Mesothelial cell of epicardium (in vitro differentiated cells): ENCODE measurements at places on chromosomes 5 and 9. TPM values are rescaled to one million over a fixed set of nuclear protein-coding genes. Genes with fewer than 3 reads are reported as not detected.

DNA sequence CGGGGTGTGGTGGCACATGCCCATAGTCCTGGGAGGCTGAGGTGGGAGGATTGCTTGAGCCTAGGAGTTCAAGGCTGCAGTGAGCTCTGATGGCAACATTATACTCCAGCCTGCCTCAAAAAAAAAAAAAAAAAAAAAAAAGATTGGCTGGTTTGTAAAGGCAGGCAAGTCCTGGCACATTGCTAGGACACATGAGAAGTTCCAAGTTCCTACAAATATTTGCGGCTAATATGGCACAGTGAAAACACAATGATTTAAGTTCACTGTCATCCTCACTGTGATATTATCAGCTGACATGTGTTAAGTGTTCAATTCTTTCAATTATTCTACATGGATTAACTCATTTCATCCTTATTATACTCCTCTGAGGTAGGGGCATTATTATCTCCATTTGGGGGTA is 20.1 kb downstream of the TMEM268 start:
- H3K4me3 ChIP-seq = no peak overlapping the region
- no peak overlapping the region for H3K27ac ChIP-seq
- no peaks in the 10 kb centered on the region for H3K4me1 ChIP-seq
- peaks cover 35% of the 10 kb centered on the region for H3K36me3 ChIP-seq
- H3K27me3 ChIP-seq = no peaks in the 10 kb centered on the region

GRCh38 chr9:81801190-81801589 is 111.8 kb upstream of the TLE1 start:
- H3K27ac ChIP-seq = no peak overlapping the region
- DNase-seq = no peak
- H3K36me3 ChIP-seq = no peaks in the 10 kb centered on the region

- no peak for DNase-seq
- no peak overlapping the region for H3K27ac ChIP-seq
- H3K27me3 ChIP-seq = no peaks in the 10 kb centered on the region
- no peak overlapping the region for H3K4me3 ChIP-seq
These were observed 86.3 kb upstream of the SLC12A2 start for GRCh38 chr5:127997201-127997704.

- peaks cover 34% of the 10 kb centered on the region for H3K27me3 ChIP-seq
- no peak for DNase-seq
- H3K4me1 ChIP-seq = peaks cover 2% of the 10 kb centered on the region
- no peak overlapping the region for H3K27ac ChIP-seq
These were observed 36.7 kb upstream of the KCNIP1 start for GRCh38 chr5:170466988-170467707.

- no peaks in the 10 kb centered on the region for H3K36me3 ChIP-seq
- H3K4me3 ChIP-seq = no peak overlapping the region
- H3K27me3 ChIP-seq = peaks cover 39% of the 10 kb centered on the region
- no peak overlapping the region for H3K27ac ChIP-seq
These were observed 7.3 kb upstream of the PTGER4 start for GRCh38 chr5:40672425-40672824.

DNA sequence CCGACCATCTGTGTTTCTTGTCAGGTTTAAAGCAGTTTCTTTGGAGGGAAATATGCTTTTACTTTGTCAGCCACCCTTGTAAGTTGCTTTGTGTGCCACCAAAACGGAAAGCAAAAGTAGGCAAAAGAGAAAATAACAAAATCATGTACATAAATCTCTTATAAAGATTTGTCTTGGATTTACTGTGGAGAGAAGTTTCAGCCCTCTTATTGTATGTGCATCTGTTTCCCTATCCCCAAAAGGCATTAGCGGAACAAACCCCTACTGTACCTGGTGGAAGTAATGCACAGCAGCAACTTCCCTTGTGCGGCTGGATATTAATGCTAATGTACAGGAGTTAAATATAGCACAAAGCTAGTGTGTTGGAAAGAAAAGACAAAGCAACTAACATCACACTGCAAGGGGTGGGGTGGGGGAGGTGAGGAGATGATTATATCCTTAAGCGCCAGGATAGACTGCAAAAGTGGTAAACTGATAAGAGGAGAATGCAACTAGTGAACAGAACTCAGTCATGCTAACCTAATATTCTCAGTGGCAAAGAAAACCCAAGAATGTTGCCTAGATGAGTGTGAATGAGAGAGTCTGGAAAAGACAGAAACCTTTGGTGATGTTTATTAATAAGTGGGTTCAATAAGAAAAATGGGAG is 396.5 kb upstream of the MEF2C start:
- no peak for DNase-seq
- no peak overlapping the region for H3K27ac ChIP-seq
- no peaks in the 10 kb centered on the region for H3K36me3 ChIP-seq
- no peaks in the 10 kb centered on the region for H3K27me3 ChIP-seq

- no peaks in the 10 kb centered on the region for H3K27me3 ChIP-seq
- DNase-seq = no peak
- H3K27ac ChIP-seq = no peak overlapping the region
- no peaks in the 10 kb centered on the region for H3K36me3 ChIP-seq
- H3K4me1 ChIP-seq = peaks cover 17% of the 10 kb centered on the region
These were observed 4.6 kb downstream of the ADAMTSL2 start for GRCh38 chr9:133538851-133539833.

Gene ECM2
- 0.16 to 0.20 TPM in 2 of 3 replicates, not detected in the other for total RNA-seq

GRCh38 chr5:15522187-15522520 is 22.2 kb downstream of the FBXL7 start:
- H3K4me1 ChIP-seq = peaks cover 39% of the 10 kb centered on the region
- H3K27ac ChIP-seq = peak overlapping the region; percentile 40
- no peak overlapping the region for H3K4me3 ChIP-seq
- DNase-seq = no peak
- H3K36me3 ChIP-seq = peaks cover 31% of the 10 kb centered on the region

GRCh38 chr5:175354964-175355363 is 89.0 kb downstream of the DRD1 start:
- no peaks in the 10 kb centered on the region for H3K36me3 ChIP-seq
- DNase-seq = no peak
- H3K4me1 ChIP-seq = peaks cover 2% of the 10 kb centered on the region
- H3K27ac ChIP-seq = no peak overlapping the region

DNA sequence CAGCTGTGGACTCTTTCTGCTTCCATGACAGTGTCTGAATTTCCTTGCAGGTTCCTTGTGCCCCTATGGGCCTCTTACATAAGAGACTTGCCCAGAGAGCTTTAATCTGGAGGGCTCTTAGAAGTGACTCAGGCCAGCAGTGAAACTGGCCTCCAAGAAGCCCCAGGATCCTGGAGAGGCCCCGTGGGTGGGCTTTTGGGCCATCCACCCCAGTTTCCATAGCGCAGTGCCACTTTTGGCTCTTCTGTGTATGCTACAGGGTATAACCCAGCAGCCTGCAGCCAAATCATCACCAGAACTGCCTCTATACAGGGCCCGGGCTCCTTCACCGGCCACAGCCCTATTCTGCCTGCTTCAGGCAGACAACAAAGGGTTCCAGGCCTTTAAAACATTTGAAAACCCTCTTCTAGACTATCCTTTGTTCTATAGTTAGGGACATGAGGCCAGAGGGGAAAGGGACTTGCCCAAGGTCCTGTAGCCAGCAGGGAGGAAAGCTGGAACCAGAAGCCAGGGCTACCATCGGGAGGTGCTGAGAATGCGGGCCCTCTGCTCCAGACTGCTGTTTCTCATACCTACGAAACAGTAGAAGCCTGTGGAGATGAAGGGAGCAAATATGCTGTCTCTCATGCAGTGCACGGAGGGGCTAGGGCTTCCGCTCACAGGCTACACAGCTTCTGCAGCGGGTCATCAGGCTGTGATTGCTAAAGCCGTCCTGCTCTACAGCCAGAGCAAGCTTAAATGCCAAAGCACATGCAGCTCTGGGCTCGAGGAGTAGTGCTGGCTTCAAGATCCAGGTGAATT is 18.0 kb downstream of the SH3PXD2B start:
- no peaks in the 10 kb centered on the region for H3K36me3 ChIP-seq
- H3K4me1 ChIP-seq = peaks cover 18% of the 10 kb centered on the region
- H3K27me3 ChIP-seq = no peaks in the 10 kb centered on the region
- H3K27ac ChIP-seq = peak overlapping the region; percentile 79
- no peak overlapping the region for H3K4me3 ChIP-seq
- DNase-seq = no peak

DNA sequence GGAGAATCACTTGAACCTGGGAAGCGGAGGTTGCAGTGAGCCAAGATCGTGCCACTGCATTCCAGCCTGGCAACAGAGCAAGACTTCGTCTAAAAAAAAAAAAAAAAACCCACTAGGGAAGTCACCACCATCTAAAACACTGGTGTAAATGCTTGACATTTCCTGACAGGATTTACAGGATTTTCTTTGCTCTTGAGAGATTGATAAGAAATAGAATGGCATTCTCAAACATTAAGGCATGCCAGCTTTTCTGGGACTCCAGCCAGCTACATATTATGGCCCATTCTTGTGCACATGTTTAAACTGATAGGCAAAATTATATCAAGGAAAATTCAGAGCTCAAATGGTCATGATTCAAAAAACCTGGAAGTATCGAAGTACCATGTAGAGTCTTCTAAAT is 28.7 kb downstream of the GTF3C4 start:
- H3K36me3 ChIP-seq = peaks cover 13% of the 10 kb centered on the region
- H3K4me3 ChIP-seq = no peak overlapping the region

DNA sequence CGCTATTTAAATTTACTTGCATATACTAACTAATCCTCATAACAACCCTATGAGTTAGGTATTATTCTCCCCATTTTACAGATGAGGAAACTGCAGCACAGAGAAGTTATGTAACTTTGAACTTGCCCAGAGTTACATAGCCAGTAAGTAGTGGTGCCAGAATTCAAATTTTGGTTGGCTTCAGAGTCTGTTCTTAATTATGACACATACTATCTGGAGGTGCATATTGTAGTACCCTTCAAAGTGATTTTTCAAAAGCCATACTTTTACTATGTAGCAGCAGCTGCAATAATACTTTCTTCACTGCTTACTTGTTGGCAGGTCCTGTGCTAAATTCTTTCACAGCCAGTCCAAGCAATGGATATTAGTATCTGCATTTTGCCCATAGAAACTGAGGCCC is 16.4 kb downstream of the MAN2A1 start:
- peaks cover 10% of the 10 kb centered on the region for H3K4me1 ChIP-seq
- no peak overlapping the region for H3K27ac ChIP-seq
- H3K27me3 ChIP-seq = no peaks in the 10 kb centered on the region
- H3K36me3 ChIP-seq = no peaks in the 10 kb centered on the region
- no peak for DNase-seq
- no peak overlapping the region for H3K4me3 ChIP-seq

DNA sequence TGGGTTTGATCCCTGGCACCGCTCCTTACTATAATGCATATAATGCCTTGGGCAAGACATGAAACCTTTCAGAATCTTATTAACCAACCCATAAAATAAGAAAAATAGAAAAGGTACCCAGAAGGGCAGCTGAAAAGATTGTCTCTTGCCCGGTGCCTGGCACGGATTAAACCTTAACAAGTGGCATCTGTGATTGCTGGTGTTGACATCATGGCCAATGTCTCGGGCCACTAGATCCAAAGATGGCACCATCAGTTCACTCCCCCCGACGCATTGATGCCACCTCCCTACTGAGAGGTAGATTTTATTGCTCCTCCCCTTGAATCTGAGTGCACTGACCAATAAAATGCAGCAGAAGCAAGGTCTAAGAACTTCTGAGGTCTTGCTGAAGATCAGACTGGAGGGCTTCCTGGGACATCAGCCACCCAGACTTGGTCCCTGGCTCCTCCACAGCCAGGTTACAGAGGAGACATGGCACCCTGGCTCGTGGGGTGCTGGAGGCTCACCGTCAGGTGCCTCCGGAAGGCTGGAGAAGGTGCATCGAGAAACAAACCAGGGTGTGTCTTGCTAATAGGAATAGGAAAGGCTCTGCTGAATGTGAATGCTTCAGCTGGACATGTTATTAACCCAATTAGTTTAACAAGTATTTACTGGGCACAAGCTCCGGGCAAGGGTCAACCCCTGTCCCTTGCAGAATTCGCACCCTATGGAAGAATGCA is 80.0 kb upstream of the COL5A1 start:
- H3K36me3 ChIP-seq = no peaks in the 10 kb centered on the region
- H3K4me1 ChIP-seq = peaks cover under 1% of the 10 kb centered on the region
- no peak for DNase-seq
- no peaks in the 10 kb centered on the region for H3K27me3 ChIP-seq
- H3K27ac ChIP-seq = no peak overlapping the region

GRCh38 chr9:113898151-113898550 is 22.0 kb downstream of the ZNF618 start:
- no peaks in the 10 kb centered on the region for H3K4me1 ChIP-seq
- H3K36me3 ChIP-seq = peaks cover 63% of the 10 kb centered on the region
- H3K27me3 ChIP-seq = no peaks in the 10 kb centered on the region
- no peak for DNase-seq
- no peak overlapping the region for H3K4me3 ChIP-seq

Gene CNTNAP3
- total RNA-seq = 0.78 to 1.5 TPM (median 1.3 TPM) in 3 replicates

Gene TRIP13
- 9.8 to 10.5 TPM (median 9.9 TPM) in 3 replicates for total RNA-seq

Gene SLCO6A1
- 5.7 to 6.2 TPM (median 5.9 TPM) in 3 replicates for total RNA-seq

Gene SPATA31C2
- total RNA-seq = 0.29 to 0.38 TPM (median 0.34 TPM) in 3 replicates

Gene SOHLH1
- total RNA-seq = not detected in 3 replicates

Gene HAPLN1
- 1.4 to 2.8 TPM (median 1.9 TPM) in 3 replicates for total RNA-seq

DNA sequence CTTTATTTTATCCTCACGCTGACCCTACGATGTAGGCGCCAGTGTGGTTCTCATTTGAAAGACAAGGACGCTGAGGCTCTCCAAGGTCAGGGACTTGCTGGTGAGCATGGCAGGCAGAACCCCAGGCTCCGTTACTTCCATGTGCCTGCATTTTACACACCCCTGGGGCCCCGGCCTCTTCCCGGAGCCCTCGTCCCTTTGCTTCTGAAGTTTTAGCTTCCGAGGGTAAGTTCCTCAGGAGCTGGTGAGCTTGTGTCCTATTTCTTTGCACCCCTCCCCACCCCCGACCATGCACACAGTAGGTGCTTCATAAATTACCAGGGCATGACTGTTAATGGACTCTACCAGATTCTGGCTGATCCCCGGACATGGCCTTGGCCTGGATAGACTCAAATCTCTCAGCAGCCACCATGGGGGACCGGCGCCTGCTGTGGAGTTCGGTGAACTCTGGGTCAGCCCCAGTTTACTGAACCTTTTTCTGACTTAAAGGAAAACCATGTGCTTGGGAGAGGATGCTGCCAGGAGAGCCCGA is 59.3 kb upstream of the RNU6ATAC start:
- DNase-seq = no peak
- H3K27ac ChIP-seq = no peak overlapping the region
- no peaks in the 10 kb centered on the region for H3K36me3 ChIP-seq
- peaks cover 2% of the 10 kb centered on the region for H3K27me3 ChIP-seq

Gene BNC2
- 45.1 to 52.1 TPM (median 46.4 TPM) in 3 replicates for total RNA-seq

- H3K27ac ChIP-seq = peak overlapping the region; percentile 92
- peak; percentile 49 for DNase-seq
- peaks cover 1% of the 10 kb centered on the region for H3K36me3 ChIP-seq
- no peaks in the 10 kb centered on the region for H3K27me3 ChIP-seq
These were observed 423 bp downstream of the IPPK start for GRCh38 chr9:92669527-92669889.

Gene EDIL3
- 45.2 to 51.3 TPM (median 48.0 TPM) in 3 replicates for total RNA-seq

- H3K4me3 ChIP-seq = no peak overlapping the region
- no peak for DNase-seq
- peaks cover 24% of the 10 kb centered on the region for H3K27me3 ChIP-seq
- H3K27ac ChIP-seq = peak overlapping the region; percentile 5
- H3K4me1 ChIP-seq = peaks cover 13% of the 10 kb centered on the region
These were observed 1.8 kb upstream of the STK10 start for GRCh38 chr5:172189693-172190296.

Gene SLC45A2
- 0.45 to 0.63 TPM (median 0.62 TPM) in 3 replicates for total RNA-seq
